ENCODE measurements at places on chromosomes 16 and 17. TPM values are rescaled to one million over a fixed set of nuclear protein-coding genes. Genes with fewer than 3 reads are reported as not detected.

DNA sequence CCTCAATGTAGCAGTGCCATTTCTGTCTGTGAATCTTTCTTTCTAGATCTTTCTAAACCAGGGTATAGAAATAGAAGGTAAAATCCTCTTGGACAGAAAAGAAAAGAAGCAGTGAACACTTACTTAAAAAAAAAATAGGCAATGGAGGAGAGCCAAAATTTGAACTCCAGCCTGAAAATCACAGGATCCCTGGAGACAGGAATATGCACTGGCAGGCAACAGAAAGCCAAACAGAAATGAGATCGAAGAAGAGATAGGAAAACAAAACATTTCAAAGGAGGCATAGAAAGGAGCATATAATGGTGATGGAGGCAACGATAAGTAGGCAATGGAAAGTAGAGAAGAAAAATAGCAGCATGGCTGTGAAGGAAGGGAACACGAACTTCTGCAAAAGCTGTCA, 253.7 kb upstream of the HSBP1 start:
- no peak for DNase-seq

Gene KRTAP3-1
- total RNA-seq, result not detected

Gene KIF2B
- not detected for total RNA-seq

GRCh38 chr17:50719924-50720794, 756 bp downstream of the LUC7L3 start:
- no peak for DNase-seq

DNA sequence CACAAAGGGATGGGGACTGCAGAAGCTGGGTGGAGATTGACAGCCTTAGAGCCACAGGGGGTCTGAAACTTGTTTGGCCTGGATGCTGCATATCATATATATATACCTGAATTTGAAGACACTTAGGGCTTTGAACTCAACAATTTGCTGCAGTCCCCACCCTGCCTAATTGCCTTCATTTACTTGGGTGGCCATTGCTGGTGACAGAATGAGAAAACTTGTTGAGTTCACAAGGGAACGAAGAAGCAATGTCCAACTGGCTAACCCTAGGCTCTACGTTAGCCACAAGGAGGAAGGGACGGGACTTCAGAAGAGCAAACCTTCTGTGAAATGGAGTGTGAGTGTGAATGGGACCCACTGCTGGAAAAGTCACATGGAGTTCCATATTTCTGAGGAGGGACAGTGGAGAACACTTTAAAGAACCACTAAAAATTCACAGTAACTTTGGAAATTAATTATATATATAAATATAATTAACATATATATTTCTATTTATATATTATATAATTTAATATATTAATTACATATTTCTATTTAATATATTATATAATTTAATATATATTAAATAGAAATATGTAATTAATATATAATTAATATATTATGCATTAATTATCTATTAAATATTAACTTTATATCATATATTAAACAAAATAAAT, 215.3 kb upstream of the SOX9 start:
- DNase-seq, result no peak

Gene MYH1
- total RNA-seq, result not detected

Gene YBX2
- 0.24 TPM for total RNA-seq

DNA sequence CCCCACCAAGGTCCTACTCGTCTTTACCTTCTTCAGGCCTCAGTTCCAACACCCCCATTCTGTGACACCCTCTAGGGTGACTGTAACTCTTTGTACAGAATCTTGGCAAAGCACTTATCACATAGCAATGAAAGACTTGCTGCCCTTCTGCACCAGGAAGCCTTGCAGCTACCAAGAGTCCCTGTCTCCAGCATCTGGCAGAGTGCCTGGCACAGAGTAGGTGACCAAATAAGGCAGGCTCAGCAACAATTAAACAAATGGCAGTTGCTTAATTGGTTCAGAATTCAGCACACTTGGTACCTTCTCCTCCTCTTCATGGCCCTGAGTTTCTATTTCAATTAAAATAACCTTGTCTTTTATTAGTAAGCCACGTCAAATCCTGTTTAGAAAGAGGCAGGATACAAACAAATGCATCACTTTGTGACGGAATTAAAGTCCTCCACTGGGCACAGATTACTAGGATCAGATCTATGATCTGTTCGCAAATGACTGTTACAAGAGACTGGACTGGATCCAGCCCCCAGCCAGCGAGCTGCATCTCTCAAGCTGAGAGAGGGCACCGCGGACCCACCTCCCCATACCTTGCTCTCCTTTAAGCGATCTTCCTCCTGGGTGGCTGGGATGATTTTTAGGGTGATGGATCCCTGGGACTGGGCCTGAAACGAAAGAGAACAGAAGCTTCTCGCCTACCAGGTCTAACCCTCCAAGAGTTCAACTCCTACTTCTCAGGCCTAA, 9.4 kb downstream of the MPP3 start:
- peak; percentile 18 for DNase-seq

Gene ENGASE
- total RNA-seq, result 58.0 TPM

GRCh38 chr16:89446136-89446974, 44.0 kb downstream of the ANKRD11 start:
- no peak for DNase-seq

DNA sequence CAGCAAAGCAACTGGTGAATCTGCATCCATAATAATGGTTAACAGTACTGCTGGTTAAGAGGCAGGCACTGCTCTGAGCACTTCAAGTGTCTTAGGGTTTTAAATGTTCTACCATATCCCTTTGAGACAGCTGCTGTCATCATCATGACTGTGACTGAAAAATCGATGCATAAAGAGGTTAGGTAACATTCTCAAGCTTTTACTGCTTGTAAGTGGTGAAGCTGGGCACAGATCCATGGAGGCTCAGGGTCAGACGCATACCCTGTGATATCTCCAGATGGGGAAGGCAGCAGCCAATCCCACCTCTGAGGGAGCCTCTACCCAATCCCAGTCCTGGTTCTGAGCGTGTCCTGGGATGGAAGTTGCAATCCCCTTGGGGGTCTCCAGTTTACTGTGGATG, 57.6 kb upstream of the SOX9 start:
- DNase-seq, result peak; percentile 40

- DNase-seq, result no peak
Observed at GRCh38 chr17:41481036-41481435, at the start of gene KRT35. Gene KRT35 (minus strand): TSS chr17:41481151. CDS start chr17:41481097, 54 bp downstream.

DNA sequence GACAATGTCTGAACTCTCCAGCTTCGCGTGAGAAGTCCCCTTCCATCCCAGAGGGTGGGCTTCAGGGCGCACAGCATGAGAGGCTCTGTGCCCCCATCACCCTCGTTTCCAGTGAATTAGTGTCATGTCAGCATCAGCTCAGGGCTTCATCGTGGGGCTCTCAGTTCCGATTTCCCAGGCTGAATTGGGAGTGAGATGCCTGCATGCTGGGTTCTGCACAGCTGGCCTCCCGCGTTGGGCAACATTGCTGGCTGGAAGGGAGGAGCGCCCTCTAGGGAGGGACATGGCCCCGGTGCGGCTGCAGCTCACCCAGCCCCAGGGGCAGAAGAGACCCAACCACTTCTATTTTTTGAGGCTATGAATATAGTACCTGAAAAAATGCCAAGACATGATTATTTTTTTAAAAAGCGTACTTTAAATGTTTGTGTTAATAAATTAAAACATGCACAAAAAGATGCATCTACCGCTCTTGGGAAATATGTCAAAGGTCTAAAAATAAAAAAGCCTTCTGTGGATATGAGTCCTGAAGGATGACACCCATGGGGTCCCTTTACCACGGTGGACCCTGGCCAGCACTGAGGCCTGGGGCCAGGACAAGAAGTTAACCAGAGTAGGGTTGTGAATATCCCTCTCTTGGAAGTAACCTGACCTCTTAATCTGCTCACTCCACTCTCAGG, 10.5 kb upstream of the ITGAD start:
- DNase-seq, result peak; percentile 83

Gene SPN
- not detected for total RNA-seq

Gene C1QTNF8
- total RNA-seq, result not detected

GRCh38 chr17:67063141-67063540, 18.8 kb downstream of the CACNG1 start:
- no peak for DNase-seq

GRCh38 chr17:74744714-74745547, 3.5 kb upstream of the NHERF1 start:
- DNase-seq, result peak; percentile 95

DNA sequence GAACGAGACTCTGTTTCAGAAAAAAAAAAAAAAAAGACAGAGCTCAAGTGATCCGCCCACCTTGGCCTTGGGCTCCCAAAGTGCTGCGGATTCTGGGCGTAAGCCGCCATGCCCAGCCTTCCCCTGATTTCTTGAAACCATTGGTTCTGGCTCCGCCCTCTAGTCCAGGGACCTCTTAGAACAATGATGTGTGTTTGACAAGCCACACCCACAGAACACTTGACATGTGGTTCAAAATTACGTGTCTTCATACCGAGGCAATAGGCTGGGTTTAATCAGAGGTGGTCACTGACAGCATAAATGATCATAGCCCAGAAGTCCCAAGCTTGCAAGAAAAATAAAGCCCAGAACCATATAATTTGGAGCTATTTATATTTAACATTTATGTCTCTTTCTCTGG, 23.0 kb downstream of the KNOP1 start:
- DNase-seq, result no peak

Gene TM4SF5
- 0.56 TPM for total RNA-seq

Gene CLDN6
- 1.2 TPM for total RNA-seq

GRCh38 chr17:142876-143784, 5.8 kb downstream of the SCGB1C2 start:
- DNase-seq, result no peak

DNA sequence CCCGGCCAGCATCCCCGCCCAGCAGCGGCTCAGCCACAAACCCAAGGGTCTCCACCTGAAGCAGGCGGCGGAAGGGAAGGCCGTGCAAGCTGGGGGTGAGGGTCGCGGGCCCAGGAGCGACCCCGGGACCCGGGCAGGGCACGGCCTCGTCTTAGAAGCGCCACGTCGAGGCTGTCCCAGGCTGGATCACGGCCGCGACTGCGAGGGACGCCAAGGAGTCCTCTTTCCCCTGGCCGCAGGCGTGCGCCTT, 538 bp upstream of the CCNF start:
- no peak for DNase-seq

DNA sequence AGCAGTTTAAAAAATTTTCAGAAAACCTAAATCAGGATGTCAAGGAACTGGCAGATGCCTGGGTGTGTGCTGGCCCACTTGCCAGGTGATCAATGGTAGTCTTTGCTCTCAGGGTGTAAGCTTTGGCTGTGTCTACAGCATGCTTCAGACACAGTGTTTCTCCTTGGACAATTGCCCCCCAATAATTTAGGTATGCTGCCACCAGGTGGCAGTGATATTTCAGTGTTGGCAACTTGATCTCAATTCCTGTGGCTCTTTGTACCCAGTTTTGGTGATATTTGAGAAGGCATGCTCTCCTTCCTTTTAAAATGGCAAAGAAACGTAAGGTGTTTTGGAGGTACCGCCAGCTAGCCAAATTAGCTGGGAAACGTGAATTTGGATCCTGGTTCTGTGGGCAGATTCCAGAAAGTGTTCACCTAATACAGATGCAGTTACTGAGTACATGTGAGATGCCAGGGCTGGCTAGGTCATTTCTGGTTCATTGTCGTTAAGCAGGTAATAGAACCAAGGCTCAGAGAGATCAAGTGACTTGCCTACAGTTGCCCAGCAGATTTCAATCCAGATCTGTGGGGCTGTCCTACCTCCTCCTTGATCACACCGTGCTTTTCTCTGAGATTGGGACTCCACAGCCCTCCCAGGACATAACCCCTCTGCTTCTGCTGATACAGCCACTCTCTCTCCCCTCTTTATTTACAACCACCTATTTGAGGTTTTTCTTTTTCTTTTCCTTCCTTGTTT, 155.6 kb upstream of the PLCG2 start:
- DNase-seq, result peak; percentile 66

Gene FNDC8
- not detected for total RNA-seq

Data from Calu3 (cell line).